Tibial artery (tissue), 4 donors: ENCODE measurements at places on chromosomes 7 and 10.

GRCh38 chr10:71433768-71434744, 37.3 kb downstream of the CDH23 start:
- DNase-seq, result no peak

GRCh38 chr10:76136961-76137360, 705.5 kb downstream of the LRMDA start:
- DNase-seq, result no peak

DNA sequence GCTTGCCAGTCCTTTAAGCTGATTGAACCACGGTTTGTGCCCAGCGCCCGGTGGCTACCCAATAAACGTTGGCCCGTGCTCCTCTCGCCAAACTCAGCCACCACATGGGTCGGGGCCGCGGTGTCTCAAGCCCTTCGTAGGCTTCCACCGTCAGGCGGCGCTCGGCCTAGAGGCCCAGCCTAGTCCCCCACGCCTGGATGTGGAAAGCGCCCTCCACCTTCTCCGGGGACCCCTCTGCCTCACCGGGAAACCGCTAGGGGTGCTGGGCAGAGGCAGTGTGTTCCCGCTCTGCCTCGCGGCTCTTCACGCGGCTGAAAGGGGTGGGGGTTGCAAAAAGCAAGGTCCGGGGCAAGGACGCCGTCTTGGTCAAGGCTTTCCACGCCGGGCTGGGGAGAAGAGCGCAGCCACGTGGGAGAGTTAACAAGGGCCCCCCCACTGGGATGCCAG, 29.8 kb downstream of the LEP start:
- no peak for DNase-seq

DNA sequence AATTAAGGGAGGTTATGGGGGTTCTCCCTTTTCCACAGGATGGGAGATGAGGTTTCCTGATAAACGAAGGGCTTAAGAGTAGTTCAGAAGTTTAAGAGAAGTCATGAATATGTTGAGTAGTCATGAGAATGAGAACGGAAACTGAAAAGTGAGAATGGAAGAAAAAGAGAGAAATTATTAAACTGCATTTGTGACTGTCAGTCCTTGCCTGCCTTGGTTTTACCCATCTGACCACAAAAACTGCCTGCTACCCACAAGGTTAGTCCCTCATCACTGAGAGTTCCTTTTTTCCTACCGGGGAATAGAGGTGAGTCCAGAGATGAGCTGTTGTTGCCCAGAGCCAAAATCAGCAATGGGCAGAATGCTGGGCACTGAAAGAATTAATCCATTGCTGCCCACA, 174.1 kb upstream of the BET1 start:
- DNase-seq, result no peak

- DNase-seq, result no peak
Measured at GRCh38 chr7:861222-861621, 15.1 kb upstream of the GET4 start.

GRCh38 chr10:119455609-119456434, 86.7 kb downstream of the RGS10 start:
- DNase-seq, result peak; percentile 10

- DNase-seq, result peak; percentile 11
Measured at GRCh38 chr7:152568972-152569371, 107.0 kb downstream of the XRCC2 start.
